ENCODE measurements at places on chromosomes 1 and 21.

GRCh38 chr1:203120325-203121153 is 7.0 kb upstream of the ADORA1 start:
- DNase-seq = no peak

DNA sequence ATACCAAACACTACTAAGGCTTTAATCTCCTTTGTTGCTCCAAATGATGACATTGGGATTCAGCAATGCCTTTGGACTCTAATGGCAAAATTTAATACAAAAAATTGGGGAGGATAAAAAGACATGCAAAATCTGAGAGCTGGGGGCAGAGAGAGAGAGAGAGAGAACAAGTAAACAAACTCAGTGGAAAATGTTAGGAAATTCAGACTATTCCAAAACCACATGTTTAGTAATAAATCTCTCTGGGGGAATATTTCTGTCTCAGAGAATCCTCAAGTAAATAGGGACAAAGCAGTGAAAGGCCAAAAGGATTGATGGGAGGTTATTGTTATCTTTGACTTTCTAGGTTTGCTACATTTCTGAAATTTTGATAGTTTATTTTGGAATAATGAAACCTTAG is 65.7 kb downstream of the PLA2G4A start:
- no peak for DNase-seq

DNA sequence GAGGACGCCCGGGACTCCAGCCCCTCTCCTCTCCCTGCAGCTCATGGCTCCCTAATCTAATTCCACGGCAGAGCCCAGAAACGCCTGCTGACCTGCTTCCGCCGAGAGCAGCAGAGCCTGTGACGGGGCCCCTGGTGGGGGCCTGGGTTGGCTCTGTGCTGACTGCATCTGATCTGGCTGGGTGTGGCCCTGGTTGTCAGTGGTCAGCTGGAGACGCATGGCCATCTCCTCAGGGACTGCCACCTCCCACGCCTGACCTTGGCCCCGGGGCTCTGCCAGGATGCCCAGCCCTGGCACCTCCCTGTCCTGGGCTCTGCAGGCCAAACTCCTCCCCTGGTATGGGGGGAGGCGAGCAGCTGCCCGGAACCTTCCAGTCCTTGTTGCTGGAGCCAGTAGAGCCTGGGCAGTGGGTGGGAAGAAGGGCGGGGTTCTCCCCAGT is 1.1 kb upstream of the PLCH2 start:
- no peak for DNase-seq

DNA sequence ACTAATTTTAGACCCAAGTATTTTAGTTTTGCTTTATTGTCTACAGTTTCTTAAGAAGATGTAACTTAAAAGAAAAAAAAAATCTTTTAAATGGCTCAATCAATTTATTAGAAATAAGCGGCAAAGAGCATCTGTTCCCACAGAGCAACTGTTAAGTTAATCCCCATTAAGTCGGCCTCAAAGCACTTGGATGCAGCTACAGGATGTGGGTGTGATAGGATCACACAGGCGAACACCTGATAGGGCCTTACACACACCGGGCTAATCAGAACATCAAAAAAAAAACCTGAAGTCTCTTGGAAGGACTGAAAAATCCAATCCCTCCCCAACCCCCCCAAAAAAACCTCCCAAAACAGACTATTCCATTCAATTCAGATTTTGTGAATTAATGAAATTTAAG is 23.0 kb downstream of the APP start:
- no peak for DNase-seq

GRCh38 chr1:151944857-151945575 is 35.7 kb upstream of the THEM4 start:
- DNase-seq = peak; percentile 22

DNA sequence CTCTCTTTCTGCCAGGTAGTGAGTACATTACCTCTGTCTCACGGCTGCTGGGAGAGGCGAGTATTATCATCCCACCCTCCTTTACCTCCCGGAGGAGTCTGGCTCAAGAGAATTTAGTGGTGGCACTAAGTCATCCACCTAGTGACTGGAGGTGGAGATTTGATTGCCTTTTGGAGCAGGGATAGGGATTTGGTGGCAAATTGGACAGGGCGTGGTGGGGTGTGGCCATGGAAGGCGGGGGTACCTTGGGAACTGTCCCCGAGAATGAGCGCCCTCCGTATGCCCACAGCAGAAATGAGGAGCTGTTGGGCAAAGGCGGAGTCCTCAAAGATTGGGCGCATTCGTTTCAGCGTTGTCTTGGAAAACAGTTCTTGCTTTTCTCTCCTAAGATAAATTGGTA is 32.1 kb upstream of the HMGN1 start:
- peak; percentile 18 for DNase-seq

DNA sequence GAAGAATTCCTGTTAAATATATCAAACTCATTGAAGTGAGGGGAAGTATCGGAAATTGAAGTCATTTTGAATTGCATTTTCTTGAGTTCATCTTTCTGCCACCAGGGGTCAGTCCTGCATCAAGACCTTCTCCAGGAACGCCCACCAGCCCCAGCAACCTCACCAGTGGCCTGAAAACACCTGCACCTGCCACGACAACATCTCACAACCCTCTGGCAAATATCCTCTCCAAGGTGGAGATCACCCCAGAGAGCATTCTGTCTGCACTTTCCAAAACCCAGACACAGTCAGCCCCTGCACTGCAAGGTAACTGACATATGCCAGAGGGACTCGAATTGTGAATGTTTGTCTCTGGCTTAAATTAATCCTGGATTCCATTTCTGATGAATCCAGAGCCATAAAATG is 22.8 kb upstream of the TARS2 start:
- peak; percentile 78 for DNase-seq

DNA sequence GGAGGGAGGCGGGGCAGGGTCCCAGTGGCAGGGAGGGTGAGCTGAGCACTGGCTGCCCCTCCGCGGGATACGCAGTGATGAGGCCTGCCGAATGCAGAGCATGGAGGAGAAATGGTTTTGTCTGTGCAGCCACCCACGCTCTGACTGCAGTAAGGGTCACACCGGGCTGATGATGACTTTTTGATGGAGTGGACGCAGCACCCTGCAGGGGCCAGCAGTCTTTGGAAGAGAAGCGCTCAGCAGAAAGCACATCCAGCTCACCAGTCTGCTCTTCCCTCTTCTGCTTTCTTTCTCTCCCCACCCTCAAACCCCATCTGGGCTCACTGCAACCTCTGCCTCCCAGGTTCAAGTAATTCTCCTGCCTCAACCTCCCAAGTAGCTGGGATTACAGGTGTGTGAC is 61.9 kb upstream of the ATP1A1 start:
- DNase-seq = no peak

- no peak for DNase-seq
Observed at GRCh38 chr1:14049965-14050364, 350.0 kb downstream of the PRDM2 start.

DNA sequence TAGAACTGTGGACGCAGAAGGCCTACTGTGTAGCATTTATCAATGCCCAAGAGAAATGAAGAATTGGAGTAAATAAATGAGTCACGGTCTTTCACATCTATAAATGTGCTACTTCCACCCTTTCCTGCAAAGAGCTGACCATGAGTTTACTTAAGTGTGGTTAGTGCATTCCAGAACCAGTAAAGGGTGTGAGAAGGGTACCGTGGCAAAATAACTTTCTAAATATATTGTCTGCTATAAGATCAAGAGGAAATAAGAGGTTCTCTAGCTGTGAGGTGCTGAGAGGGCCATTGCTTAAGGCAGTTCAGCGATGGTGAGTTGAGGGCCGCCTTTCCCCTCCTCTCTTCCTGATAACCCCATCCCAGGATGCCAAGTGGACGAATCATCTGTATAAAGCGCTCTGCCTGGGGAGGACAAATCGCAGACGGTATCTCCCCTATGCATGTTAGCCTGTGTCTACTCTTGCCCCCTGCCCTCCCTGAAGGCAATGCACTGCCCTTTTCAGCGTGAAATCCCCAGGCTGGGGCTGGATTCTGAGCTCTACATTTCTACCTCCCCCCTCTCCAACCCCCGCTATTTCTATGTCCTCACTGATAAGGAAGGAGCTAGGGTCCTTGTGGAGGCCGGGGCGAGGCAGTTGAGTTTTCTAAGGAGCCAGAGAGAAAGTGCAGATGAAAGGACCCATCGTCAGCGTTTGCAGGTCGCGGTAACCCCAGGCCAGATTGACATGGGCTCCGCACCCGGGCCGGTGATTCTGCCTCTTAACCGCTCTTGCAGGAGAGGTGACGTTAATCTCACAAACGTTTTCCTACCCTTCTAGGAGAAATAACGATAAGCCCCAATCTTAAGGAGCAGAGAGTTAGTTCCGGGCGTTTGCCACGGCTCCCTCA is 1.5 kb upstream of the NCAM2 start:
- no peak for DNase-seq

GRCh38 chr1:226870401-226871279 is at the start of gene PSEN2:
PSEN2 (plus strand) TSS chr1:226870616; CDS start chr1:226881908, 11,292 bp downstream.
- DNase-seq = peak; percentile 62

DNA sequence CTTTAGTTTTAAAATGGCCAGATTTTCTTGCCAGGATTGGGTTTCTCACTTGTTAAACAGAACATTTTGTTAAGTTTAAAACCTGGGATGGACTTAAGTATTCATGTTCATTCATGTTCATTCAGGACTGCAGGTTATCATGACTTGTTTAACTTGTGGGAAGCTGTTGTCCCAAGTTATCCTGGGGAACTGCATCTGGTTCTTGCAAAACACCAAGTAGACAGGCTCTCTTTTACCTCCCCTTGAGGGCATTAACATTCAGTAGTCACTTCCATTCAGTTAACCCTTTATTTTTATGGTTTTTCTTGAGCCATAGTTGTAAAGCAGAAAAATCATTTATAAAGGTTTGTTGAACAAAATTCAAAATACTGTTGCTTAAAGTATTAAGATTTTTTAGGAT is 8.1 kb downstream of the SOD1 start:
- DNase-seq = no peak

DNA sequence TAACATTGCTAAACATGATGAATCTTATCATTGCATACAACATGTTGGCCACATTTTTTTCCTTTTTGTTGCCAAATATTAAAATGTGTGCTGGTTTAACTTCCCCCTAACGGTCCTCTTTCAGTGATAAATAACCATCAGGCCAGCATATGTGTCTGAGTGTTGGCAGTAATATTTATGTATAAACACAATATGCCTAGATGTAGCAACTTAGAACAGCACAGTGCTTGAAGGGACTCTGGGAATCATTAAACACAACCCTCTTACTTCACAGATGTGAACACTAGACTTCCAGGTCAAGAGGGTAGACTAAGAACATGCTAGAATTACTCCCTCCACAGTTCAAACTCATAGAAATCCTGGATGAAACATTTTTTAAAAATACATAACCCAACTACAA is 581.8 kb downstream of the PLPP3 start:
- peak; percentile 14 for DNase-seq

DNA sequence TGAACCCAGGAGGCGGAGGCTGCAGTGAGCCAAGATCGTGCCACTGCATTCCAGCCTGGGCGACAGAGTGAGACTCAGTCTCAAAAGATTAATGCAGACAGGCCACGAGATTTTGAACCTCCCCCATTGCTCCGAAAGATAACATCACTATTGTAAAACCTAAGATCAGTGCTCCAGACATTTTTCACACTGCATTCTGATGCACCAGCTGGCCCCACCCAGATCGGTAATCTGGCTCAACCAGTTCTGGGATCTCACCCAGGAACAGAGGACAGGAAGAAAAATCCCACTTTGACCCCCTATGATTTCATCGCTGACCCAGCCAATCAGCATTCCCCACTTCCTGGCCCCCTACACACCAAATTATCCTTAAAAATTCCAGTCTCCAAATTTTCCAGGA is 10.7 kb upstream of the CSRP1 start:
- DNase-seq = no peak
